ENCODE measurements at places on chromosomes 11 and 22. TPM values are rescaled to one million over a fixed set of nuclear protein-coding genes. Genes with fewer than 3 reads are reported as not detected.

- DNase-seq: no peak
Observed at GRCh38 chr22:47145883-47146282, 383.4 kb downstream of the TBC1D22A start.

- DNase-seq: no peak
Observed at GRCh38 chr11:2443881-2444820, at the start of gene TRPM5. TSS of gene TRPM5 (minus strand) at chr11:2444514. CDS start at chr11:2423036, 21,478 bp downstream.

DNA sequence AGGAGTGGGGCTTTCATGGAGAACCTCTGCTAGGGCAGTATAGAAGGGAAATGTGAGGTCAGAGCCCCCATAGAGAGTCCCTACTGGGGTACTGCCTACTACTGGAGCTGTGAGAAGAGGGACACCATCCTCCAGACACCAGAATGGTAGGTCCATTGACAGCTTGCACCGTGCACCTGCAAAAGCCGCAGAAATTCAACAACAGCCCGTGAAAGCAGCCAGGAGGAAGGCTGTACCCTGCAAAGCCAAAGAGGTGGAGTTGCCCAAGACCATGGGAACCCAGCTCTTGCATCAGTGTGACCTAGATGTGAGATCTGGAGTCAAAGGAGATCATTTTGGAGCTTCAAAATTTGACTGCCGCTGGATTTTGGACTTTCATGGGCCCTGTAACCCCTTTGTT lies 245.6 kb downstream of the TENM4 start:
- no peak for DNase-seq

DNA sequence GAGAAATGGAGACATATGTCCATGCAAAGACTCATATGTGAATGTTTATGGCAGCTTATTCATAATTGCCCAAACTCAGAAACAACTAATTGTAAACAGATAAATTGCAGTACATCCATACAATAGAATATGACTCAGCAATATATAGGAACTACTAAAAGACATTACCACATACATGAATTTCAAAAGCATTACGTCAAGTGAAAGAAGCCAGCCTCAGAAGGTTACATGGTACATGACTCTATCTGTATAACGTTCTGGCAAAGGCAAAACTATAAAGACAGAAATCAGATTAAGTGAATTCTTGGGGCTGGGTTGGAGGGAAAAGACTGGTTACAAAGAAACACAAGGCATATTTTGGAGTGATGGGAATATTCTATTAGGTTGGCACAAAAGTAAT lies 7.2 kb downstream of the KCTD21 start:
- DNase-seq: no peak

GRCh38 chr11:114057605-114058004 lies 1.9 kb upstream of the ZBTB16 start:
- DNase-seq: no peak

GRCh38 chr11:82229341-82229740 lies 504.3 kb downstream of the FAM181B start:
- peak; percentile 10 for DNase-seq

- DNase-seq: peak; percentile 15
Observed at GRCh38 chr11:115334932-115335788, 169.1 kb downstream of the CADM1 start.

DNA sequence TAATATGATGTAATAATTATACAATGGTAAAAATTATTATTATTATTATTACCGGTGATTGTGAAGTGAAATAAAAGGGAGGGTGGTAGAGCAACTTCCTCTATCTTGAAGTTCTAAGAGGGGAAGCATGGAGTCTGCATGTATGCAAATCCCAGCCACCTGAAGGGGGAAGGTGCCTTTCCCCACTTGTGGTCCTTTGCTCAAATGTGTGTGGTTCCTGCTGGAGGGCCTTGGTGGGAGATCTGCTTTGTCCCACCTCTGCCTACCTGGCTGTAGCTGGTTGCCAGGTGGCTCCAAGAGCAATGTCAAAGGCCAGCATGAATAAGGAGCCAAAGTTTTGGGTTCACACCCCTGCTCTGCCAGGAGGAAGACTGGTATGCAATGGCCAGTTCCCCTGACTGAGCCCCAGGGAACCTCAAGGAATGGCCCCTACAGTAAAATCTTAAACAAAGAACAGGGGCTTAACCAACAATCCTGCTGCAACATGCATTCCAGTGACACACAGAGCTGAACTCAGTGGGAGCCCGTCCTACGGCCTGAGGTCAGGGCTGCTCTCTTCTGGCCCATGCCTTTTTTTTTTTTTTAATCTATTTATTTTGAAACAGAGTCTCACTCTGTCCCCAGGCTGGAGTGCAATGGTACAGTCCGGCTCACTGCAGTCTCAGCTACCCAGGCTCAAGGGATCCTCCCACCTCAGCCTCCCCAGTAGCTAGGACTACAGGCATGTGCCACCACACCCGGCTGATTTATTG lies 8.5 kb downstream of the TMEM132A start:
- no peak for DNase-seq

GRCh38 chr11:123475469-123475868 lies 45.4 kb downstream of the GRAMD1B start:
- DNase-seq: peak; percentile 25

GRCh38 chr22:38738475-38739070 lies 17.2 kb downstream of the SUN2 start:
- DNase-seq: no peak

- no peak for DNase-seq
Observed at GRCh38 chr11:90250970-90251369, 28.1 kb upstream of the CHORDC1 start.

DNA sequence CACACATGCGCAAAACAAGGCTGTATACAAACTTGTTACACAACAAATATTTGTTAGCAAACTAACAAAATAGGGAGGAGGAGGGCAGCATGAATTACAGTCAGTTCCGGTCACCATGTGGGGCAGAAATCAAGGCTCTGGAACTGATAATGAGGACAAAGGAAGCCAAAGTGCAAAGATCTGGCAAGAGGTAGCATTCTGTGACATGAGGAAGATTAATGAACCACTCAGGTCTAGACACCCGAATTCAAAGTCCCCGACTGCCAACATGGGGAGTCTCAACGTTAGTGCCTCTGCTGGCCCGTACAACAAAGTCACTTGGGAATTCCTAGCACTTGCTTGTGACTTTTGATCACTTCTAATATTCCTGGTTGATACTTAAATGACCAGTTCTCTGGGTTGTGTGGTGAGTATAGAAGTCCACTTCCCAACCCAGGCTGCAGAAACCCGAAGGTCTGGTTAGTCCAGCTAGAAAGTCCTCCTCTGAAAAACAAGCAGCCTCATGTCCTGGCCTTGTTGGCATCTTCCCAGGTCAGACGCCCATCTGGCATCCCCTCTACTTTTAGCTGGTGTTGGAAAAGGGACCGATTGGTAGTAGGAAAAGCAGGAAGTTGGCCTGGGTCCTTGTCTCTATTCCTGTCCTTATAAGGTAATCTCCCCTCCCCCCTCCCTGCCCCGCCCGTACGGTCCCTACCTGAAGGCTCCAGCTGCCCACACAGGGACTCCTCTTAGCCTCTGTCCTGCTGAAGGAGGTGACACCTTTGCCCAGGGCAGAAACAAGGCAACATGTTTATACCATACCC lies 1.6 kb downstream of the SUN2 start:
- DNase-seq: peak; percentile 33

- DNase-seq: no peak
Observed at GRCh38 chr11:119539583-119539982, 116.6 kb upstream of the THY1 start.

DNA sequence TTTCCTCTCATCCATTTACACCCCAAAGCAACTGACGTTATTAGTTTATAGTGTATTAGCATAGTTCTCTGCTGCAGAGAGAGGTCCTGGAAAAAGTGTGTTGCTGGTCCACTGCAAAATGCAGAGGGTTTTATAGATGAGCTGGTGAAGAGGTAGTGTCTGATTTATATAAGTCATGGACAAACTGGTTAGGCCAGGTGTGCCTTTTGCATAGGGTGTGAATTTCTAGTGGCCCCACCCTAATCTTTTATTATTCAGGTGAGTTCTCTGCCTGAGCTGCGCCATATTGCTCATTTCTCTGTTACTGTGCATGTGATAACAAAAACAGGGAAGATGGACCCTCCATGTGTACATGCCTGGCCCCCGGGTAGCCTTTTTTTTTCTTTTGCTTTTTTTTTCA lies 43.1 kb upstream of the TRIM77 start:
- no peak for DNase-seq

DNA sequence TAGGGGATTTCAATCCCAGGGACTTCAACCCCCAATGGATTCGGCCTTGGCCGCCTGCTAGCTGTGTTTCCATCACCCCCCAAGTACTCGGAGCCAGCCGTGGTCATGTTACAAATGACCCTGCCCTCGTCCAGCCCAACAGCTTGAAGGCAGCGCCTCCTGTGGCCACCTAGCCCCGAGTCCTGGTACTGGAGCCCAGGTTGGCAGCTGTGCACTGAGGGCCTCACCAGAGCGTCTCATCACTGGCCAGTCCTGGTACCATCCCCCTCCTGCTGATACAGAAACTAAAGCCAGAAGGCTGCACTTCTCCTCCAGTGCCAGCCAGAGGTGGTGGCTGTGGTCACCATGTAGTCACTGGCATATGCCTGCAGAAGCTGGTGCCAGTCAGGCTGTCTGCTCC lies 44.9 kb upstream of the FADD start:
- DNase-seq: peak; percentile 89

DNA sequence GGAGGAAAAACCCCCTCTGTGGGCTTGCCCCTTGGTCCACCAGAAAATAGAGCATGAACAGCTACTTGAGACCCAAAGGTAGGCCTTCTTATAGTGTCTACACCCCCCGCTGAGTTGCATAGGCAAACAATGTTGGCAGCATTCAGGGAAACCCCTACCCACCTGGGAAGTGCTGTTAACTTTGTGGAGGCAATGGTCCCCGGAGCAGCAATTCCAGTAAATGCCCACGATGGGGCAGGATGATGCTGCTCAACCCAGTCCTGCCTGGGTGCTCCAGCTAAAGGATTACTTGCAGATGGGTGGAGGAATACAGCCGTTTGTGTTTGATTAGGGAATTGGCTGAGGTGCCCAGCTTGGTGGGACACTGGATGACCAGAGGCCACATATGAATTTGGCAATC lies 381.3 kb upstream of the ANO5 start:
- DNase-seq: peak; percentile 63

DNA sequence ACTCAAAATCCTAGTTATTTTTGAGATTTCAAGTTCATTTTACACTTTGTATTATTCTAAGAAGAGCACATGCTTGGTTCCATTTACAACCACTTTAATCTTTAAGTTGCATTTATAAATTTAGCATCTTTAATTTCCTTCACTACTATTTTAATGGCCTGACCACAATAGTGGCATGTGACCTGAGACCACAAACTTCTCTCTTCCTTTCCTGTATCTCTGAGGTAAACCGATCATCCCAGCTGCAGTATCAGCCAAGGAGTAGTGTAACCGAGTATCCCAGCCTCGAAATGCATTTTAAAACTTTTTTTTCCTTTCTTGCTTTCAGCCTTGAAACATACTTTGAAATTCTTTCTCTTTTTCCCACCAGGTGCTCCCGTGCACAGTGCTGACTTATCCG lies 28.7 kb upstream of the CBX6 start:
- DNase-seq: no peak

DNA sequence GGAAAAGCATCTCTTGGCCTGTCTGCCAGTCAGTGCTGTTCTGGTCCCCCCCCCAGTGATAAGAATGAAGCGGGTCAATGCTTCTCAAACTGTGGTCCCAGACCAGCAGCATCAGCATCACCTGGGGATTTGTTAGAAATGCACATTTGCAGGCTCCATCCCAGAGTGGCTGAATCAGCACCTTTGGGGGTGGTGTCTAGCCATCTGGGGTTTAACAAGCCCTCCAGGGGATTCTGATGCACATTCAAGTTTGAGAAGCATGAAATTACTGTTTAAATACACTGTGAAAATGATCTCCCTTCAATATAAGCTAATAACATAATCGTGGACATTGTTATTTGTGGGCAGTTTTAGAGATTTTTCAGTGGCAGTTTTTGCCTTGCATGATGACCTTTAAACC lies 133.5 kb downstream of the MYO18B start:
- no peak for DNase-seq

DNA sequence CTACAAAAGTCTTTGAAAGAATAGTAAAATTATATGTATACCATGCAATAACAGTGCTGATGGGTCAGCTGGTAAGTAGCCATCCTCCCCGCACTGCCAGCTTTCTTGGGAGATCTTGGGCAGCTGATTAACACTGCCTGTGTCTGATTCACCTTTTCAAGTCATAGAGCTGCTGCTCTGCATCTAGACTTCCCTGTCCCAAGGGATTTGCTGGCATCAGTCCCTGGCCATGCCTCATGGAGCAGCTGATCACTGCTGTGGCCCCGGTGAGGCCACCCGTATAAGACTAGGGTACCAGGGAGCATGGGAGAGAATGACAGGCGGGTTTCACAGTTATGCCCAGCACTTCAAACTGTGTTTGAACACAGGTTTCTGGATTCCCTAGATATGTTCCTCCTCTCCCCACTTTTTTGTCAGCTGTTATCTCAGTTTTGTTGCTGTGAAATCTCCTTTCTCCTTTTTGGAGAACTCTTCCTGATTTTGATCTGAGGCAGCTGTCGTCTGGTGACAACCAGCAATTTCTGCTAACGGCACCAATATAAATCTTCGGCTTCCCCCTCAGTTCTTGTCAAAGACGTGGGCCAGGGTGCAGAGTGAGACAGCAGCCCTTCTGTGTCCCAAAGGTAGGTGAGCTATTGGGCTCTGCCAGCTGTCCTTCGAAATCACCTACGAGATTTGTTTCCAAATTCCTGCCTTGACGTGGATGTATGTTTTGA lies 438.9 kb downstream of the NTM start:
- no peak for DNase-seq

DNA sequence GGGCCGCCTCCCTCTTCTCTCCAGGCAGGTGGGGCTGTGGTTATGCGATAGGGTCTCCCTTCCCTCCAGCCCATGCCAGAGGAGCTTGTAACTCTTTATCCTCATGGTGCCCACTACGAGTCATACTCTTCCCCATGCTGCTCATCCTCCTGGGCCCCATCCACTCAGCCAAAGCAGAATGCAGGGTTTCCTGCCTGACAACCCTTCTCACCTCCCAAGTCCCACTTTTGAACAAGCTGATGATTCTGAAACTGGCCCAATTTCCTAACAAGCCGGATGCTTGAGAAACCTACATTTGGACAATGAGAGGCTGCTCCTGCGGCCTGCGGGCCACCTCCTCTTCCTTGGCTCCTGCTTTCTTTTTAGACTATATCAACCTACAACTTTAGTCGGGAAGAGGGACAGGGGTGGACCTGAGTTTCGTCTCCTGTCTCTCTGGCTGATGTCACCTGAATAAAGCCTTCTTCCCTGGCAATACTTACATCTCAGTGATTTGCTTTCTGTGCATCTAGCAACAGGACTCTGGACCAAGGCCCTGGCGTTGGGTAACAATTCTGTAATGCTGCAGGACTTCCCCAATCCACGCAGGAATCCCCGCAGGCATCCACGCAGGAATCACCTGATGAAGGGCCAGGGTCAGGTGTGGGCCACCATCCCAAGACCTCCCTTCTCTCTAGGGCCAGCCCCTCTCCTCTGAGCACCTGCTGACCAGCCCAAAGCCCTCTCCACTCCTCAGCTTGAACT lies 1.5 kb upstream of the NDUFS8 start:
- DNase-seq: no peak

The KRTAP5-7 gene
- not detected for total RNA-seq

The MN1 gene
- 0.79 TPM for total RNA-seq

The DDIAS gene
- 12.2 TPM for total RNA-seq

The CAPN5 gene
- total RNA-seq: 4.5 TPM

The ZNRF3 gene
- total RNA-seq: 1.8 TPM

The BARX2 gene
- not detected for total RNA-seq

The TMPRSS4 gene
- total RNA-seq: not detected

The APOBEC3F gene
- total RNA-seq: 1.7 TPM

The MMP8 gene
- not detected for total RNA-seq

The ZDHHC5 gene
- 23.5 TPM for total RNA-seq

The DBX1 gene
- not detected for total RNA-seq

The CASP1 gene
- 14.2 TPM for total RNA-seq

The MMP1 gene
- total RNA-seq: 2.8 TPM

The TYMP gene
- total RNA-seq: 0.68 TPM

The TIMP3 gene
- total RNA-seq: 25.5 TPM

The EML3 gene
- 13.8 TPM for total RNA-seq

All from H4 (cell line).